ENCODE measurements at places on chromosomes 12 and 14.

- DNase-seq: no peak
Measured at GRCh38 chr14:66206554-66206953, 279.6 kb upstream of the CCDC196 start.

GRCh38 chr14:99745307-99745951 lies 47.8 kb upstream of the EML1 start:
- no peak for DNase-seq

DNA sequence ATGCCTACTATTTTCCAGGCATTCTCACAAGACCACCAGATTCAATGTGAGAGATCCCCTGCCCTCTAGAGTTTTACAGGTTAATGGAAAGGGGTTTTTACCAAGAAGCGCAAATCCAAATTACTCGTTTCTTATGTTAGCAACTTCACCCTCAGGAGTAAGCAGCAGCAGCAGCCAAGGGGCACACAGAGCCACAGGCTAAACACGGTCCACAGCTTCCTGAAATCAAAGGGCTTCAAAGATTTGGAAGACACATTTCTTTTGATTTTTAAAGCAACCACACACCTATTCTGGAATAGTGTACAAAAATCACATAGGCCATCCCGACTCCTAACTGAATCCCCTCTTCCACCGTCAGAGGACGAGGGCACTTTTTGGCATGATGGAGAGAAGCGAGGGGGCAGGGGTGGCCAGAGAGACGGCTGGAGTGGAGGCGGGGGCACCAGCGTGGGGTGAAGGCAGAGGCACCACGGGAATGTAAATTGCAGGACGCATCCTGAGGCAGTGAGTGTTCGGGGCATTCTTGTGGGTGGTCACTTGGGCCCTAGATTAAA lies 107.0 kb downstream of the ARF6 start:
- no peak for DNase-seq

GRCh38 chr14:104707608-104708595 lies 16.1 kb upstream of the ADSS1 start:
- no peak for DNase-seq

DNA sequence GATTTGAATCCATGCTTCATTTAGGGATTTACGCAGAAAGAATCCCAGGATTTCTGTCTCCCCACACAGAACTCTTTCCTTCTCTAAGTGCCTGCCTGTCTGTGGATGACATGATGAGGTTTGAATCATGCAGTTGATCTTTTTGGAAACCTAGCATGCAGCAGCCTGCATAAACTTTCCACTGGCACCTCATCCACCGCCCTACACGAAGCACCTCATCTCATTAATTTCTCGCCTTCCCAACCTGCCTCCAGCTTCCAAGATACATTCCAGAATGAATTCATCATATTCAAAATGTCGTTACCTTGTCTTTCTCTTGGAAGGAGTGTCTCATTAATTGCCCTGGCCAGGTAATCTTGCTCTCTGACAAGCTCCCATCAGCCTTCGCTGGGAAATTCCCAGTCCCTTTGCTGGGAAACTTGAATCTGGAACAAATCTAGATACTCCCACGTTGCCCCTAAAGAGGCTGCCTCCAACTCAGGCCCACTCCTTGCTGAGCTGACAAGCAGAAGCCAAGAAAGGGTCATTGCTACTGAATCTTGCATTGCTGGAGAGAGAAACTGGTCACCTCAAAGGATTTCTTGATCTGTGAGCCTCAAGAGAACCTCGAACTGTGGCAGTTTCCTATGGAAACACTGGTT lies 48.2 kb downstream of the SERPINA3 start:
- no peak for DNase-seq

DNA sequence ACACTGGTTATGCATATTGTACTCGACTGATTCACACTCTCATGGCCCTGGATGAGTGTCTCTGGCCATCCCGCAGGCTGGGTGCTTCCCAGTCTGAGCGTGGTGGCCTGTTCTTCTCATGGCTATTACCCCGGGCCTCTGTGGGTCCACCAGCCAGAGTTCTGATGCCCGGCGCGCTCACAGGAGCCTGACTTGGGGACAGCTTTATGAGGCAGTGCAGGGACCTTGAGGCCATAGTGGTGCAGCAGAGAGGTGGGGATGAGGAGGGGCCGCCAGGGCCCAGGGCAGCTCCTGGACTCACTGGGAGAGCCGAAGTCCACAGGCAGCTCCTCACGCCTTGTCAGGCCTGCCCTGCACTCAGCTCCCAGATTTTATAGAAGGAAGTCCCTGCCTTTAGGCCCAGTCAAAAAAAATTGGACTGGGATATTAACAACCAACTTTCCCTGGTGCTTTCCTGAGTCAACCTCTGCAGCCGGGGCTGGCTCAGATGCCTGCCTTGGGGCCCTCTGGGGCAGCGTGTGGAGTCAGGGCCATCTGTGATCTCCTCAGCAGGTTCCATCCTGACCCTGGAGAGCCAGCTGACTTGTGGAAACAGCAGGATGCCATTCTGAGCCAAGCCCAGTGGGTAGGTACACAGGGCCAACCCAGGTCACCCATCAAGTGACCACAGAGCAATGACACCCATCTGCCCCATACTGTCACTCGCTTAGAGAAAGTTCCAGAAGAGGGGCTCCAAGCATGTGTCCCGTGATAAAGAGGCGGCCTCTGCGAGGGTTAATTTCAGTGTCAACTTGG lies 89.4 kb upstream of the DIO3 start:
- no peak for DNase-seq

GRCh38 chr12:71865166-71865713 lies 25.7 kb downstream of the TBC1D15 start:
- no peak for DNase-seq

DNA sequence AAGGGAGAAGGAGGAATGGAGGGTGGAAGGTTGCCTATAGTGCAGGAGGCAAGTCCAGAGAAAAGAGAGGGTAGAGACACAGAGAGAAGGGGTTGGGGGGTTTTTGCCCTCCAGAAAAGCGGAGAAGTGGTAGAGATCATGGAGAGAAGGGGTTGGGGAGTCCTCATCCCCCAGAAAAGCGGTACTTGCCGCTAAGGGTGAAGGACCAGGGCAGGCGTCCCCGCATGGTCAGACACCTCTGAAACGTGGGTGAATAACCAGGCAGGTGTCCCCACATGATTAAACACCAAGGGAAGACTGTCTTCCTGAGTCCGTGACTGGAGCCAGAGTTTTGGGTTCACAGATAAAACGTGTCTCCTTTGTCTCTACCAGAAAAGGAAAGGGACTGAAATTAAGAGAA lies 439.0 kb downstream of the SOX5 start:
- no peak for DNase-seq

- no peak for DNase-seq
Measured at GRCh38 chr12:559208-559905, 99.6 kb downstream of the B4GALNT3 start.

- DNase-seq: no peak
Measured at GRCh38 chr12:50971946-50972345, 19.6 kb downstream of the HIGD1C start.

GRCh38 chr14:89377544-89377943 lies 39.5 kb downstream of the FOXN3 start:
- DNase-seq: no peak

- no peak for DNase-seq
Measured at GRCh38 chr14:94408546-94409095, 20.2 kb upstream of the SERPINA1 start.

DNA sequence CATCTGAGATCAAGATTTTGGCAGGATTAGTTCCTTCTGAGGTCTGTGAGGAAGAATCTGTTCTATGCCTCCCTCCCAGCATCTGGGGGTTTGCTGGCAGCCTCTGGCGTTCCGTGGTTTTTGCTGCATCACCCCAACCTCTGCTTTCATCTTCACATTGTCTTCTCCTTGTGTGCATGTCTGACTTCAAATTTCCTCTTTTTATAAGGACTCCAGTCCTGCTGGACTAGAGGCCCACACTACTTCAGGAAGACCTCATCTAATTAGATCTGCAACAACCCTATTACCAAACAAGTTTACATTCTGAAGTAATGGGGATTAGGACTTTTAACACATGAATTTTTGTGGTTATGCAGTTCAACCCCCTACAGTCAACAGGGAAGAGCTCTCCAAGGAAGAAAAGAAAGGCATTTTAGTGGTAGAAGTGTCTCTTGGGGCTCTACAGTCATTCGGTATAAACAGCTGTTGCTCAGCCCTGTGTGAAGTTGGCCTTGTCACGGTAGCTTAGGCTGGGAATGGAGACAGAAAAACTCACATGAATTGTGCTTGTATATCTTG lies 89.7 kb downstream of the CAND1 start:
- no peak for DNase-seq

Data from T follicular helper cell (primary cell).